ENCODE measurements at places on chromosomes 11 and 22.
A peak's percentile ranks its signal among the peaks of the same experiment; 100 is the strongest.

- no peak for DNase-seq
These were observed 23.3 kb upstream of the MMP7 start for GRCh38 chr11:102553835-102554282.

GRCh38 chr11:30914143-30914762 lies 328.1 kb upstream of the MPPED2 start:
- peak; percentile 6 for DNase-seq

- no peak for DNase-seq
These were observed 118.9 kb downstream of the EFCAB6 start for GRCh38 chr22:43693249-43693648.

DNA sequence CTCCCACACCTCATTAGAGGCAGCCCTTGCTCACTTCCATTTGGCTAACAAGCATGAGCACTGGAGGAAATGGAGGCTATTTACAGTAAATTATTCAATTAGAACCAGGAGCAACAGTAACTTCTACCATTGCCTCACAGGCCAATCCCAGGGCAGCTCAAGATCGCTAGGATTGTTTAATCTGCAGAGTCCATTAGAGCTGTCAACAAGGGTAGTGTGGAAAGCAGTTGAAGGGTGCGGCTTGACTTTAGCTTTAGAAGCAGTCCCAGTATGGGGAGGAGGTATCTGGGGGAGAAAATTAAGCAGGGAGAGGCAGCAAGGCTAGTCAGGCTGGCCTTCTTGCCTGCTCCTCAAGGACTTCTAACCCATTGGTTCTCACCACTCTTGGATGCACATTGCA lies 38.3 kb upstream of the CYP2R1 start:
- DNase-seq, result no peak

GRCh38 chr22:48714231-48714630 lies 1113.4 kb downstream of the BRD1 start:
- DNase-seq, result no peak
